ENCODE measurements at places on chromosomes 5 and 9. TPM values are rescaled to one million over a fixed set of nuclear protein-coding genes. Genes with fewer than 3 reads are reported as not detected.

The FBXO10 gene
- 13.3 TPM for polyA plus RNA-seq

The SOX30 gene
- 0.07 TPM for polyA plus RNA-seq

The ISOC1 gene
- polyA plus RNA-seq: 5.8 TPM

The MARCOL gene
- not detected for polyA plus RNA-seq

The GRM6 gene
- polyA plus RNA-seq: not detected

The GPR21 gene
- polyA plus RNA-seq: not detected

The COL15A1 gene
- polyA plus RNA-seq: 74.5 TPM

The KIAA1958 gene
- 1.7 TPM for polyA plus RNA-seq

The TEK gene
- 0.71 TPM for polyA plus RNA-seq

The OTP gene
- polyA plus RNA-seq: not detected

The IFNA21 gene
- polyA plus RNA-seq: not detected

The SLC31A2 gene
- 10.7 TPM for polyA plus RNA-seq

The KLF4 gene
- 4.3 TPM for polyA plus RNA-seq
